ENCODE measurements at places on chromosomes 11 and 22. TPM values are rescaled to one million over a fixed set of nuclear protein-coding genes. Genes with fewer than 3 reads are reported as not detected.

MMP7 gene
- not detected for total RNA-seq

DNA sequence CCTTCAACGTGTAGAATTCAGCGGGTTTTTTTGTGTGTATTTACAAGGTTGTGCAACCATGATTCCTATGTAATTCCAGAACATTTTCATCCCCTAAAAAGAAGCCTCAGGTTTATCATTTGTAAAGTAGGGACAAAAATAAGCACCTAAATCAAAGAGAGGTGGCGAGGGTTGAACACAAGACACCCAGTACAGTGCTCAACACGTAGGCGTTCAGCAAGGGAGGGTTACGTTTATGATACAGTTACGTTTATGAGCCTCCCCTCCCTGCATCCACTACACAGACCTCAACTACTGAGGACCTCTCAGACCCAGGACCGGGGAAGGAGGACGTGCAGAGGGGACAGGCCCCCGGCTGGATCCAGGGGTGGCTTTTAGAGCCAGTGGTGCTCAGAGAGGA is 44.7 kb downstream of the FLRT1 start:
- DNase-seq: no peak

DNA sequence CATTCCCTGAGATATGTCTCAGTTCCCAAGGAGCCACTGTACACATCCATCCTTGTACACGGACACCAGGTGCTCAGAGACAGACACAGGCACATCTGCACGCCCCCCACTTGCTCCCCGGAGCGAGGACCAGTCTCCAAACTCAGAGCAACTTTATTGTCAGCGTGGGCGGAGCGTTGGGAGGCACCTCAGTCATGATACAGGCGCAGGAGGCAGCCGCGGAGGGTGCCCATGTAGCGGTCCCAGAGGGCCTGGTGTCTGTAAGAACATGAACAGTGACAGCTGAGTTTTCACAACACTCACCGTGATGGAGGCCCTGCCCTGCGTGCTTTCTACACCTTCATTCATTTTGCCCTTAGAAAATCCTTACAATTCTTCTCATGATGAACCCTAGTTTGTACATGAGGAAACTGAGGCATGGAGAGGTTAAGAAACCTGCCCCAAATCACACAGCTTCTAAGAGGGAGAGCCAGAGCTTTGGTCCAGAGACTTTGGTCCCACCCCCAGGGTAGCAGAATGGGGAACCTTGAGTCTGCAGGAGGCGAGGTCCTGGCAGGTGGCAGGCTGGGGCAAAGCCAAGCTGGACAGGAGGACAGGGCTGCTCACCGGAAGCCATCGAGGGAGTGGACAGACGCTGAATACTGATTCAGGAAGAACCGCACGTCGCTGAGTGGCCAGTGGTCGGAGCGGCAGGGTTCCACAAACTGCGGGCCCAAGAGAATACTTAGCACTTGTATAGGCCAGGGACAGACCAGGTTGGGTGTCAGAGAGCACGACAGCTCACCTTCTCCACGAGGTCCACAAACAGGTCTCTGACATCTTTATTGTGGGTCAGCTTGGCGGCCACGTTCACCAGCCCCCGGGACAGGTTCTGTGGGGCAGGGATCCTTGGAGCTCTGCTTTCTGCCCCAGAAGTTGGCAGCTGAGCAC is 4.2 kb downstream of the FIBP start:
- no peak for DNase-seq

DNA sequence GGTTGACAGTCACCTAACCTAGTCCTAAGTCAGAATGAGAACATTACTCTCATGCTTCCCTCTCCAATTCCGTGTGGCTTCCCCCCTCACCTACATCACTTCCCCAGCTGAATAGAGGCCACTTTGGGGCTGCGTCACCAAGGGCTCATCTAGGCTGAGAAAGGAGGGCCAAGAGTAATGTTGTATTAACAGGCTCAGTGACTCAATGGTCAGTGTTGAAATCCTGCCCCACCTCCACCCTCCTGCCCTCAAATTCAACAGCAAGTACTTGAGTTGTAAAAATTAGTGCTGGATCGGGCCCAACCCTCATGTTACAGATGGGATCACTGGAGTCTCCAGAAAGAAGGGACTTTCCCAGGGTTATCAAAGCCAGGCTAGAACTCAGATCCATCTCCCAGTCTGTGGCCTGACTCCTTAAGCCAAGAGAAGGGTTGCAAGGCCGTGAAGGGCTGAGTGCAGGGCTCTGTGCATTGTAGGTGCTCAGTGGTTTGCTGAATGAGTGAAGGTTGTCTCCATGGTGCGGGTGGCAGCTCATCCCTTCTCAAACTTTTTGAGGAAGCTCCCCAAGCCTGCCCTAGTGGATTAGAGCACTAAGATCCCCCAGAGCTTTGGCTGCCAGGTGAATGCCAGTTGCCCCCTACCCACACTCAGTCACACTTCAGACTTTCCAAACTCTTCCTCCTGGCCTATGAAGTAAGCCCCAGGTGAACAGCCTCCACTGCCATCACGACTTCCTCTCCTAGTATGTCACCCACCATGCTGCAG is 3.2 kb downstream of the DGAT2 start:
- peak; percentile 72 for DNase-seq

DNA sequence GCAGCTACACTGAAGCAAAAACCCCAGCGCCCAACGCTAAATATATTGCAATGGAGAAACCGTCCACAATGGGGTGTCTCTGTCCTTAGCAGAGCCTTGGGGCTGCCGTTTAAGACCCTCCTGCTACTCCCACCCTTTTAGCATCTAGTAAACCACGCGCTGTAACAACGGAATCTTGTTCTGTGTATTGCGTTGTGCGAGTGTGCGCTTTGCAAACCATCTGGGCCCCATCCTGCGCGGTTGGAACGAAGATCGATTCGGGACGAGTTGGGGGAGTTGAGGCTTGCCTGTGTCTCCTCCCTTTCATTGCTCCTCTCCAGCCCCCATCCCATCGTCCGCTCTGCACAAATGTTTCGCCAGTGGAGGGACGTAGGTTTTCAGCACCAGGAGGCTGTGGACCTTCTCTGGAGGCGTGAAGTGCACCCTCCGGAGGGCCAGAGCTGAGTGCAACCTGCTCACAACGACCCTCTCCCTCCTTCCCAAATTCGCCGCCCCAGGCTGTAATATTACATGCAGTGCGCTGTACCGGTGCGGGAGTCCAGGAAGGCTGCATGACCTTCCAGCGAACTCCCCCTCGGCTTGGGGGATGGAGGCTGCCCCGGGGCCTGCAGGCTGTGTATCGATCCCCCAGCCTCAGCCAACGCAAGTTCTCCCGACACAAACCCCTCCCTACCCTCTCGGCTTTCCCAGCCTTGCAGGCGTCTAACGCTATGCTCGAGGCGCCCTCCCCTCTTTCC is 1.6 kb upstream of the KMT2A start:
- DNase-seq: no peak

GRCh38 chr11:77109236-77110019 is 6.8 kb downstream of the OMP start:
- DNase-seq: no peak

Data from right atrium auricular region (tissue), 2 donors.